Ureter (tissue), 1 donor: ENCODE measurements at places on chromosomes 5 and 9. TPM values are rescaled to one million over a fixed set of nuclear protein-coding genes. Genes with fewer than 3 reads are reported as not detected.

Gene IL9
- total RNA-seq, result not detected

Gene DIRAS2
- total RNA-seq, result 3.9 TPM

Gene SLC6A3
- total RNA-seq, result 0.57 TPM

Gene GABRA6
- not detected for total RNA-seq

Gene HRH2
- total RNA-seq, result 5.7 TPM

Gene SV2C
- total RNA-seq, result 0.60 TPM

DNA sequence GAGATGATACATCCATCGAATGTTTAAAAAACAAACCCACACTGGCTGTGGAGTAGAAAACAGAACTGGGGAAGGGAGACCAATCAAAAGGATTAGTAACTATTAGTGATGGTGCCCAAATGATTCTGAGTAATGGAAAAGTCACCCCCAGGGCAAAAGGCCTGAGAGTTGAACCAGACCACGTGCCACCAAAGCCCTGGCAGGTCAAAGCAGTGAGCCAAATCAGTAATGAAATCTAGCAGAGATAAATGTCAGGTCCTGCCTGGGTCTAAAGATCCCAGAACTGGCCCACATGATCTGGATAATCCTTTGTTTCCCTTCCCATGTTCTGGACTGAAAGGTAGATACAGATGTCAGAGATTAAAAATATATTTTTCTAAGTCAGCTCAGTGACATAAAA lies 9.4 kb downstream of the OTULINL start:
- DNase-seq, result no peak

- DNase-seq, result no peak
Measured at GRCh38 chr5:161804263-161804662, 43.7 kb upstream of the GABRA1 start.

GRCh38 chr9:21777701-21778100 lies 24.7 kb upstream of the MTAP start:
- no peak for DNase-seq

DNA sequence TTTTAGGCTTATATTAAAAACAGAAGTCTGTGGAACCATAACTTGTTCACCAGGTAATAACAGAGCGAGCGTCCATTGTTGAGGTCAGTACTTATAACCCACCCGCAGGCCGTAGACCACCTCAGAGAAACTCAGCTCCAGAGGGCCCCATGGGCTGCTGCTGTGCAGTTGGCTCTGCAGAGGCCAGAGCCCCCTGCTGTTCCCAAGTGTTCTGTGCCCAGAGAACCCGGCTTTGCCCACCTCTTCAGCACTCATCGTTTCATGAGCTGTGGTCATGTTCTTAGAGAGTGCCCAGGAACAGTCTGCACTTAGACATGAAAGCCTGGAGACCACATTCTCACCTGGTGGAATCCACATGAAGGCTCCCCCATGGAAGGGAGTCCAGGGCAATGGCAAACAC lies 50.4 kb upstream of the SLC2A8 start:
- no peak for DNase-seq

DNA sequence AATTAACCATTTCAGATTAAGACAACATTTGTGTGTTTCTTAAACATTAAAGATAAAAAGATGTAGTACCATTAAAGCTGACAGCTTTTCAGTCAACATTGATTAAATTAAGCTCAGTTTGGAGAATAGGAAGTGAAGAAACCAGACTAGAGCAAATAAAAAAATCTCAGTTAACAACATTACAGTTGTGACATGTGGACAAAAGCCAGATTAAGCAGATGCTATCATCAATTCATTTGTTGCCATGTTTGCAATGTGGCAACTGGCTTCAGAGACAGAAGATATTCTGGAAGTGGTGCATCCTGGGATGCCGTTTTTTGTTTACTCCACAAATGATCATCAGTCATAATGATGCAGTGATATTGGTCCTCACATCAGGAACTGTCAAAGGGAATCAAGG lies 70.3 kb upstream of the CNTLN start:
- no peak for DNase-seq

- DNase-seq, result no peak
Measured at GRCh38 chr9:14912859-14913258, 2.6 kb upstream of the FREM1 start.
